Stimulated activated memory B cell treated with anti-CD40 and anti-IgM and Interleukin-4, amounts not matched to agents 10 μg/mL and 1 μg/mL and 100 μg/mL, for 72 hours (primary cell): ENCODE measurements at places on chromosomes 11 and 22.

GRCh38 chr11:123585706-123586105 lies 68.7 kb downstream of the SCN3B start:
- no peak for ATAC-seq

DNA sequence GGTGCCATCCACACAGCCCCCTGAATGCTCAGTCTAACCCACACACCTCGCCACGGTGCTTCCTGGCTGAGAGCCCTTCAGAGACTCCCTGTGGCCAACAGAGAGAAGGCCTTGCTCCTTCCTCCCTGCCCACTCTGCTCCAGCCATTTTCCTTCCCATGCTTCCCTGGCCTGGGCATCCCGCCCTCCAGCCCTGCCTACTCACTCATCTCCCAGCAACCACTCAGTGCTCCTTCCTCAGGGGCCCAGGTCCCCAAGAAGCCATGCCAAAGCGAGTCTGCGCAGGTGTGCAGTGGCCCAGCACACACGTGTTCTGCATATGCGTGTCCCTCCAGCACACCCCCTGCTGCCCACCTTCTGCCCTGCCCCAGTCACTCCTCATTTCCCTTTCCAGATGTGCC lies 56.4 kb downstream of the NECTIN1 start:
- no peak for ATAC-seq

DNA sequence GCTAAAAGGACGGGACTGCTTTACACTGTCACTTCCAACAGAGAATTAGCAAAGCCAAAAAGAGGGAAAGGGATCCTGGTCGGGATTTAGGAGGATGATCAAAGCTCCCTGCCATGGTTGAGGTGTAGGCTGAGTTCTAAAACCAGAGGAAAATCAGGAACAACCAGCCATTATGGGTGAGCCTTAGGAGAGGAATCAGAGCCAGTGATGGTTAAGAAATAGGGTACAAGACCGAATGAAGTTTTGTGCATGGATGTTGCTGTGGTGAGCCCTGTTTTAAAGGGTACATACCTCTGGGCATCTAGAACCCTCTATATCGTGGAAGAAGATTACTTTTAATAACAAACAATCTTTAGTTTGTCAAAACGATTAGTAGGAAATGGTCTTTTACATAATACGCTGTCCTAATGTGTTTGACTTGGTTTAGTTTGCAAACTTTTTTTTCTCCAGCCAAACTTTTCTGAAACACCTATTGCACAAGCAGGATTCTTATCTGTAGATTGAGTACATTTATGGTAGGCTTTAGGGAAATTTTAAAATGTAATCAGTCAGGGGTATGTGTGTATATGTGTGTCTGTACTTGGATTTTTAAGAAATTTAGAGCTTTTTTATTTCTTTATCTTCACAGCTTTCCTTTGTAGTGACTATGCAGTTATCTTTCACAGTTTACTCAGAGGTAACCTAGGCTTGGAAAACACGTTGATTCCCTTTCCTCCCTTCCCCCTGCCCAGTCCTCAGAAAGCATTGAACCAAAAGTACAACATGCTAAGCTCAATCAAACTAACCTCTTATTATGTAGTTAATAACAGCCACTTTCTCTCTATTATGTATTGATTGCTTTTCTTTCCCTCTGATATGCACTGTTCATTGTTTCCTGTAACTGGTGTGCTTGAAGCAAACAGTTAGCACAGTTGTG lies 26.8 kb downstream of the TRIM44 start:
- ATAC-seq = no peak

DNA sequence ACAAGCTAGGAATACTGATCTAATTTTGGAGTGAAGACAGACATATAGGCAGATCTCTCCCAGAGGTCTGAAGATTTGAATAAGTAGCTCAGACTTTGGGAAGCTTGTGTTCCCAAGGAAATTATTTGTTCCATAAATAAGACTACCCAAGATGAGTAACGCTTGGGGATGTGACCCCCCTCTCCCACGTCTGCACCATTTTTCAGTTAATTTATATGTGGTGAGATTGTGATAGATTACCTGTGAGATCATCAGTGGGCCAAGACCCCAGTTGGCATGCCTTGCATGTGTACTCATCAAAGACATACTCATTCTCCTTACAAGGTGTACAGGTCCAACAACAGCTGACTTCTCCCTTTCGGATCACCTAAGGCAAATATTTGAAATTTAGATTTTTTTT lies 252.8 kb upstream of the CTSC start:
- ATAC-seq = no peak

DNA sequence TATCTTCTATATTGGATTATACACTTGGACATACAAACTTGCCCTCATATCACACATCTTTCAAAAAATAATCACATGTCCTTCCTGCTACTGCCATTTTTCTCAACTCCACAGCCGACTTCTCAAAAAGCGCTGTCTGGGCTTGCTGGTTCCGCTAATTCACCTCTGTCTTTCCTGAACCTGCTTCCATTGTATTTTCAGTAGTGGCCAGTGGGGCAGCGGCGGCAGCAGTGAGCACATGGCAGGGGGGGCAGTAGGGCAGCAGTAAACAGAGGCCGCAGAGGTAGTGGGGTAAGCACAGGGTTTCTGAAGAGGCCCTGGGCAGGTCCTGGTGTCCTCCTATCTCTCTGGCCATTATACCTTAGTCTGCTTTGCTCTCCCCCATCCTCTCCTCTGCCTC lies 126.3 kb downstream of the RRAS2 start:
- no peak for ATAC-seq

DNA sequence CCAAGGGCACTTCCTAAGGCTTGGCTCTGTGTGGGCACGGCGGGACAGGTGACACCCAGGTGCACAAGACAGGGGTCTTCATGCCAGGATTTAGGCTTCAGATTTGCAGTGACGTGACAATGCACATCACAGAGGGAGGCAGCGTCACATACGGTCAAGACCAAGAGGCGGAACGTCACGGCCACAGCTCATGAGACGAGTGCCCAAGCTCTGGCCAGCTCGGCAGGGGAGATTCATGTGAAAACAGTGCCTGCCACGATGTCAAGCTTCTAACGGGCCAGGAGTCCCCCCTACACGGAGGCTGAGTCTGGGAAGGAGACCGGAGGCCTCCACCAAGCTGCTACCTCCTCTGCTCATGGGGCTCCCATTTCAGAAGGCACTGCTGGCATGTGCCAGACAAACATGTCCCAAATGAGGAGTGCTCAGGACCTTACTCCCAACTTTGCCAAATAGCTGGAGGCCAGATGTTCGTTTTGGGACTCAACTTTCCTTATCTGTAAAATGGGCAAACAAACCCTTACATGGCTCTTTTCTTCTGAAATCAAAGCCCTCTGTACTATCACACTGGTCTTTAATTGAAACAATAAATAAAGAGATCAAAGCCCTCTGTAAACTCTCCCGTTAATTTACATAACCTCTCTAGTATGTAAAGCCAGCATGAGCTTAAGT lies 16.6 kb downstream of the VPS37C start:
- ATAC-seq = no peak

- ATAC-seq = peak; percentile 99
Measured at GRCh38 chr11:113839842-113840241, 35.5 kb downstream of the USP28 start.

DNA sequence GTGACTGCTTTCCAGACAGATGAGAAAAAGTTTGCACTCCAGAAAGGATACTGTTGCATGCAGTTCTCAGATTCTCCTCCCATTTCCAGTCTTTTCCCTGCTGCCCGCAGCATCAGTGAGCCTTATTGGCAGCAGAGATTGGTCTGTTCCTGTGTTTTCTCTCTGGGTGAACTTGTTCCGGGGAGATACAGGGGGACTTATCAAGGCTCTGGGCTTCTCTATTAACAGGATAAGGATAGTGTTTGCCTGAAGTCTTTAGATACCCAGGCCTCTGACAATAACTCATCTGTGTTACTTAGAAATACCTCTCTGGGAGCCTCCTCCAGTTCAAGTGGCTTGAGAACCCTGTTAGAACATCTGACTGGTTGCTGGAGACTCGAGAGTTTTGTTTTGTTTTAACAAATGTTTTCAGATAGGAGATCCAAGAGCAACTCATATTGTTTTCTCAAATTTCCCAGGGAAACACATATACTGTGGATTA lies 154.7 kb downstream of the BLID start:
- ATAC-seq = no peak

- ATAC-seq = peak; percentile 98
Measured at GRCh38 chr22:50326956-50327710, at the start of gene DENND6B. DENND6B (minus strand) TSS chr22:50327012; CDS start chr22:50326988, 24 bp downstream.

DNA sequence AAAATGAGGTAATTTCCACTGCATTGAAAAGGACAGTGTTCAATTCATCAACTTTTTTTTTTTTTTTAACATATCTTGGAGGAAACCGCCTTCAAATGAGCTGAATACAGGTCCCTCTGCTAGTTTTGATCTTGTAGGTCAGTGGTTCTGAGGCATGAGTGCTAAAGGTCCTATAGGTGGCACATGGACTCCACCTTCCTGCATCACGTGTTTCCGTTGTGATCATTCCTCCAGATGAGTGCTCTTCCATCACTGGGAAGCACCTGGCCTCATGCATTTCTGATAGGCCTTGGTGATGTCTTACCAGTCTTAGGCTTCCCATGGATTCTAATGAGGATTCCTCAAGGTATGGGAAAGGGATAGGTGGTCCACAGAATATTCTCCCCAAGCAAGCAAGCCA lies 37.8 kb downstream of the FDX1 start:
- no peak for ATAC-seq

GRCh38 chr11:576811-577610 lies 741 bp downstream of the PHRF1 start:
- ATAC-seq = no peak

DNA sequence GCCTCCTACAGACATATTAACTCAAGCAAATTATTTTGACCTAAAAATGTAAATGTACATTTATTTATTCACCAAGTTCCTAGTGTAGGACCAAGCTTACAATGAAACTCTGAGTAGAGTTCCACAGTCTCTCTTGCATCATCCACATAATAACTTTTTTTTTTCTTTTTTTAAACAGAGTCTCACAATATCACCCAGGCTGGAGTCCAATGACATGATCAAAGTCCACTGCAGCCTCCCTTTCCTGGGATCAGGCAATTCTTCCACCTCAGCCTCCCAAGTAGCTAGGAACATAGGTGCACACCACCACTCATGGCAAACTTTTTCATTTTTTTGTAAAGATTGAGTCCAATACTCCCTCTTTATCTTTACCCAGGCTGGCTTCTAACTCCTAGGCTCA lies 28.0 kb downstream of the FEZ1 start:
- ATAC-seq = no peak

GRCh38 chr11:1748636-1749394 lies 1.6 kb downstream of the IFITM10 start:
- no peak for ATAC-seq

DNA sequence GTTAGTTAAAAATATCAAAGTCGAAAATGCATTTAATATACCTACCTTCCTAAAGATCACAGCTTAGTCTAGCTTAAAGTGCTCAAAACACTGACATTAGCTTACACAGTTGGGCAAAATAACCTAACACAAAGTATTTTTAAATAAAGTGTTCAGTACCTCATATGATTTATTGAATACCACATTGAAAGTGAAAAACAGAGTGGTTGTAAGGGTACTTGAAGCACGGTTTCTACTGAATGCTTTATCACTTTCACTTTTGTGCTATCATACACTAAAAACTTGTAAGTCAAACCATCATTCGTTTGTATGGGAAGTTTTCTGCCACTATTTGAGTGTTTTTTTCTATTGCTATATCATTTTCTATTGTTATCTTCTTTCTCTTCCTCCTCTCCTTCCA lies 36.6 kb downstream of the ZBTB44 start:
- ATAC-seq = no peak

- ATAC-seq = no peak
Measured at GRCh38 chr11:134466610-134467567, 54.8 kb upstream of the B3GAT1 start.

- ATAC-seq = no peak
Measured at GRCh38 chr11:131038597-131038996, 122.3 kb upstream of the SNX19 start.

GRCh38 chr11:88068848-88069554 lies 106.2 kb downstream of the RAB38 start:
- ATAC-seq = peak; percentile 12

GRCh38 chr11:114172871-114173444 lies 113.4 kb downstream of the ZBTB16 start:
- ATAC-seq = no peak

GRCh38 chr22:32075997-32076760 lies 33.1 kb downstream of the SLC5A1 start:
- ATAC-seq = no peak

GRCh38 chr11:64629796-64630562 lies 39.0 kb downstream of the SLC22A12 start:
- ATAC-seq = no peak

- ATAC-seq = peak; percentile 80
Measured at GRCh38 chr11:33869481-33870422, 22.1 kb downstream of the LMO2 start.

GRCh38 chr11:72776117-72776843 lies 17.6 kb downstream of the STARD10 start:
- no peak for ATAC-seq

GRCh38 chr11:33620423-33621171 lies 80.0 kb downstream of the C11orf91 start:
- ATAC-seq = no peak

DNA sequence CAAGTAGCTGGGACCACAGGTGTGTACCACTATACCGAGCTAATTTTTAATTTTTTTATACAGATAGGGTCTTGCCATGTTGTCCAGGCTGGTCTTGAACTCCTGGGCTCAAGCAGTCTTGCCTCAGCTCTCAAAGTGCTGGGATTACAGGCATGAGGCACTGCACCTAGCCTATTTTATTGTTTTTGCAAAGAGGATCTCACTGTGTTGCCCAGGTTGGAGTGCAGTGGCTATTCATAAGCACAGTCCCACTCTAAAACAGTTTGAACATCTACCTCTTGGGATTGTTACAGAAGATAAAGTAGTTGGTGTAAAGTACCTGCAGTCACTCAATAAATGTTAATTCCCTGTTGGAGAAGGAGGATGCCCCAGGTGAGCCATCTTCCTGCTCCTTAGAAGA lies 29.1 kb downstream of the XRCC6 start:
- no peak for ATAC-seq

GRCh38 chr11:128727796-128728431 lies 34.0 kb downstream of the FLI1 start:
- no peak for ATAC-seq

- no peak for ATAC-seq
Measured at GRCh38 chr11:33488971-33489370, 211.7 kb downstream of the C11orf91 start.

GRCh38 chr11:74179234-74180052 lies 8.4 kb downstream of the PPME1 start:
- no peak for ATAC-seq
